ENCODE measurements at places on chromosomes 11 and 22. TPM values are rescaled to one million over a fixed set of nuclear protein-coding genes. Genes with fewer than 3 reads are reported as not detected.

- H3K4me1 ChIP-seq = no peaks in the 10 kb centered on the region
- no peak for DNase-seq
- no peak overlapping the region for H3K4me3 ChIP-seq
- no peaks in the 10 kb centered on the region for H3K36me3 ChIP-seq
These were observed 8.1 kb downstream of the OR10W1 start for GRCh38 chr11:58259983-58260382.

DNA sequence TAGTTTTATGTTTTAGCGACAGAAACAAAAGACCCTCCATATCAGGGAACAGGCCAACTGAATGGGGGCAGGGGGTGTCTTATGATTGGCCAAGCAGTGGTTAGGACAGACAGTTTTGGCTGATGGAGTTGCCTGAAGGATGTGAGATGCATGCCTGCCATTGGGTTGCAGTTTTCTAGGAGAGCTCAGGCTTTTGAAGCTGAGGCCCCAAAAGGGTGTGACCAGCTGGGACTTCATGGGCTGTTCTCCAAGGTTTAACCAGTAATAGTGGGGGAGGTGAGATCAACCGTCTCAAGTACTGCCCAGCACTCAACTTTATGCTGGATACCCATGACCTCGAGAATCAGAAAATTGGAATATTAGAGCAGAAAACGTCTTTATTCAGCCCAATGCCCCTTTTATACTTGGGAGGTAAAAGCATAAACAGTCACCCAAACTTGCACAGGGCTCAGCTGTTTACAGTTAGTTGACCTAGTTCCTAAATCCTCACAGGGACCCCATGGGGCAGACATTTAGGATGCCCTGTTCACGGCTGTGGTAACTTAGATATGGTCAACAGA lies 13.5 kb downstream of the DTX4 start:
- no peaks in the 10 kb centered on the region for H3K27me3 ChIP-seq
- peaks cover 14% of the 10 kb centered on the region for H3K36me3 ChIP-seq
- DNase-seq = no peak

DNA sequence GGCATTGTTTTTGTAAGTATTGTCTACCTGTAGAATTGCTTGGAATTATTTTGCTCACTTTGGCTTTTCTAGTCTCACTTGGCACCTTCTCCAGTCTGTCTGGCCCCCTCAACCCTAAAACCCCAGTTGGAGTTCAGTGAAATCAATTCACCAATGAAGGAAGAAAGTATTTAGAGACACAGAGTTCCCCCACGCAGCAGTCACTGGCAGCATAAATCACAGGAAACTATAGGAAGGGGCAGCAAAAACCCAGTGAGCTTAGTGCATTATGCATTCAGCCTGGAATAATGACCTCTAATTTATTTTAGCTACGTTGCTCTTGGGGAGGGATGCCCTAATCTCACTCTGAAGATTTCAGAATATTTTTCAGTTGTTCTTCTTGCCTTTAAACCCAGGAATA lies 204.7 kb upstream of the BLID start:
- peak; percentile 69 for DNase-seq
- no peak overlapping the region for H3K4me3 ChIP-seq
- H3K36me3 ChIP-seq = no peaks in the 10 kb centered on the region
- no peak overlapping the region for H3K27ac ChIP-seq
- no peaks in the 10 kb centered on the region for H3K27me3 ChIP-seq
- no peaks in the 10 kb centered on the region for H3K4me1 ChIP-seq

DNA sequence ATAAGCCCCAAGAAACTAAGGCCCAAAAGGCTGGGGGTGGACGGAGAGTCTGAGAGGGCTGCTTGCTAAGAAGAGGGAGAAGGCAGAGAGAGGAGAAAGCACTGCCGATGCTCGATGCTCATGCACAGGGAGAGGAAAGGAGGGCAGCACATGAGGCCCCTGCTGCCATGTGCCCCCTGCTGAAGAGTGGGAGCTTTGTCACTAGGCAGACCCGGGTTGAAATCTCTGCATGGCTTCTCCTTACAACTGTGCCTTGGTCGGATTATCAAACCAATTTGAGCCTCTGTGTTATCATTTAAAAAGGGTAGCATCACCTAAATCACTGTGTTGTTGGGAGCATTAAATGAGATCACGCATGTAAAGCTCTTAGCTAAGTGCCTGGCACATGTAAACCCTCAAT lies 330.5 kb downstream of the NXPE2 start:
- no peak overlapping the region for H3K27ac ChIP-seq
- no peak overlapping the region for H3K4me3 ChIP-seq
- no peaks in the 10 kb centered on the region for H3K4me1 ChIP-seq
- no peaks in the 10 kb centered on the region for H3K36me3 ChIP-seq
- H3K27me3 ChIP-seq = no peaks in the 10 kb centered on the region

DNA sequence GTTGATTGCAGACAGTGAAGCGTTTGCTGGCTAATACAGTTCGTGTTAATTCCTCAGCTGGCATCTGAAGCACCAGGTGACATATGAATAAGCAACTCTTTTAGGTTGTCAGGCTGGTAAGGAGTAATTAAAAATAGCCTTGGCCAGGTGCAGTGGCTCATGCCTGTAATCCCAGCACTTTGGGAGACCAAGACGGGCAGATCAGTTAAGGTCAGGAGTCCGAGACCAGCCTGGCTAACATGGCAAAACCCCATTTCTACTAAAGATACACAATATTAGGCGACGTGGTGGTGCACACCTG lies 74.9 kb downstream of the CECR2 start:
- no peaks in the 10 kb centered on the region for H3K36me3 ChIP-seq
- no peak for DNase-seq
- H3K27me3 ChIP-seq = no peaks in the 10 kb centered on the region

LMNTD2 gene
- total RNA-seq = 8.0 TPM

DNA sequence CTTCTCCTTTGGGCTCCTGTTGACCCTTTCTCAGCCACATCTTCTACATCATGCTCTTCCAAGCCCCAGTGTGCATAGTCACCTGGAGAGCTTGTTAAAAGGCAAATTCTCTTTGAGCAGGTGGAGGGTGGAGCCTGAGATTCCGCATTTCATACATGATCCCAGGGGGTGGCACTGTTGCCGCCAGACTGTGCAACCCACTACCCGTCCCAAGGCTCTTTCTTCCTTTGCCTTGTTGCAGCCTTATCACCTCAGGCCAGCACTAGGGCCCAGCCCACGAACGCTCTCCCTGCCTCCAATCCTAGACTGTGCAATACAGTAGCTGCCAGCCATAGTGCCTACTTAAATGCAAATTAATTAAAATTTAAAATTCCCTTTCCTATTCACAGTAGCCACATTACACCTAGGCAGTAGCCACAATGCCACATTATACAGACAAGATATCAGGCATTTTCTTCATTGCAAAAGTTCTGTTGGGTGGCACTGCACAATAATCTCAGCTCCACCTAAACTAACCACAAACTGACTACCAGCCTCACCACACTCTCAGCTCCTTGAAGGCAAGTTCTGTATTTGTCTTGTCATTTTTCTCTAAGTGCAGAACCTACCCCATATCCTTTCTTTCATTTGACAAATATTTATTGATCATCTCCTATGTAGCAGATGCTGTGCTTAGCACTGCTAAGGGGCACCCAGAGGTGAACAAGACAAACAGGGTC lies 4.6 kb upstream of the KCNJ5 start:
- H3K27me3 ChIP-seq = no peaks in the 10 kb centered on the region
- DNase-seq = peak; percentile 65
- H3K27ac ChIP-seq = no peak overlapping the region
- peaks cover 7% of the 10 kb centered on the region for H3K4me1 ChIP-seq

DNA sequence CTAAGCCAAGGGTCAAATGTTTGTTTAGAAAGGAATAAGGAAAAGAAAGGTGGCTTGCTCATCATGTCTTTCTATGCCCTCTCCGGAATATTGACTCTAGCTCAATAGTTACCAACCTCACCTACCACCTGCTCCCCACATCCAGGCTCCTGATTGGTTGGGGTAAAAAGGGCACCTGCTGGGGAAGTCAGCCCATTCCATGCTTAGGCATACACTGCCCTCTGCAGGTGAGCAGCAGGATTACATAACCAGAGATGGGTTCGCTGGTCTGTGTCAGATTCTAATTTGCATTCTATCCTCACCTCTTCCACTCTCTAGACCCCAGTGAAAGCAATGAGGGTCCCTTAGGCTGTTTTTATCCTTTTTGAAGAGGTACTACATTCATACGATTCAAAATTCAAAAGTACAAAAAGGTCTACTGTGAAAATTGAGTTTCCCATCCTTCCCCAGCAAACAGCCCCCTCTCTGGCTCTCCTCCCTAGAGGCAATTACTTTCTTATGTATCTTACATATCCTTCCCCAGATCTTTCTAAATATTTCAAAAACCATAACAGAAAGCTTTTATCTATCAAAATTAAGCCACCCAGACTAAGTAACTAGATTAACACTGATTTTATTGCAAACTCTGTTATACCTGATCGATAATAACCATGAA lies 98.0 kb upstream of the ASPHD2 start:
- H3K36me3 ChIP-seq = no peaks in the 10 kb centered on the region
- H3K27me3 ChIP-seq = no peaks in the 10 kb centered on the region
- peak; percentile 32 for DNase-seq
- H3K4me1 ChIP-seq = no peaks in the 10 kb centered on the region

GRCh38 chr22:44890416-44891292 lies 119.2 kb downstream of the PHF21B start:
- H3K36me3 ChIP-seq = no peaks in the 10 kb centered on the region
- no peak overlapping the region for H3K27ac ChIP-seq
- H3K4me1 ChIP-seq = no peaks in the 10 kb centered on the region
- H3K27me3 ChIP-seq = no peaks in the 10 kb centered on the region
- DNase-seq = no peak
- H3K4me3 ChIP-seq = no peak overlapping the region

DNA sequence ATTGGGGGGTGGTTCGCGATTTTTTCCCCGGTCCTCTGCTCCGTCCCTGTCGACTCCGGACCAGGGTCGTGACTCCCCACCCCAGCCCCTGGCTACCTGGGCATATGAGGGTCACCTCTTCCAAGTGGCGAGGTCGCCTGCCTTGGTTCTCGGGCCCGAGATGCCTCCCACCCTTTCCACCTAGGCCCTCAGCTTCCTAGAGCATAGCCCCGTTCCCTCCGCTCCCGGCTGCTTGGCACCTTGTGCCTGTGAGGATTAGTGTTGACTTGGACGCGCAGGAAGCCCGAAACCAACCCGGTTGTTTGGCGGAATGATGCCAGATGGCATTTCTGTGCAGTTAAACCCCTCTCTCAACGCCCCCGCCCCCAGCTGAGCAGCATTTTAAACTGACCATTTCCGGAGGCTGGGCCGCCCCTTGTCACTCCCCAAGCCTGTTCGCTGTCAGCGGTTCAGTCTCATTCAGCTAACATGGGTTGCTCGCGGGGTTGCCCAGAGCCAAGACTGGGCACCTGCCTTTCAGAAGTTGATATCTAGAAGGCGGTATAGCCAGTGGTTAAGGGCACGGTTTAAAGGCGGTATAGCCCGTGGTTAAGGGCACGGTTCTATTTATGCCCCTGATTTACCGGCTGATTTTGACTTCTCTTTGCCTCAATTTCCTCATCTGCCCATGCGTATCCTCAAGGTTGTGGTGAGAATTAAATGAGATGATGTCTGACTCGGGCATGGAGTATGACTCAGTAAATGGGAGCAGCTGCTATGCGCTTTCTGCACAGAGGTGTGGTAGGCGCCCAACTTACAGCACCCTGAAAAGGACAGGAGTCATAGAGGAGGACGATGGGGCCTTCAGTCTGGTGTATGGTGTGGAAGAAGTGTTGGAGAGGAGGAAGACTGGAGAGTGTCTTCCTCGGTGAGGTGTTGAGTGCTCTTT lies 639 bp downstream of the INCENP start:
- peaks cover 6% of the 10 kb centered on the region for H3K4me1 ChIP-seq
- no peaks in the 10 kb centered on the region for H3K27me3 ChIP-seq
- peaks cover 4% of the 10 kb centered on the region for H3K36me3 ChIP-seq
- DNase-seq = peak; percentile 77
- H3K4me3 ChIP-seq = peak overlapping the region; percentile 80

GRCh38 chr22:40237241-40237640 lies 59.5 kb downstream of the TNRC6B start:
- H3K27ac ChIP-seq = no peak overlapping the region
- DNase-seq = no peak
- no peak overlapping the region for H3K4me3 ChIP-seq
- no peaks in the 10 kb centered on the region for H3K27me3 ChIP-seq
- H3K36me3 ChIP-seq = peaks cover under 1% of the 10 kb centered on the region
- H3K4me1 ChIP-seq = no peaks in the 10 kb centered on the region

OR51A4 gene
- not detected for total RNA-seq

DNA sequence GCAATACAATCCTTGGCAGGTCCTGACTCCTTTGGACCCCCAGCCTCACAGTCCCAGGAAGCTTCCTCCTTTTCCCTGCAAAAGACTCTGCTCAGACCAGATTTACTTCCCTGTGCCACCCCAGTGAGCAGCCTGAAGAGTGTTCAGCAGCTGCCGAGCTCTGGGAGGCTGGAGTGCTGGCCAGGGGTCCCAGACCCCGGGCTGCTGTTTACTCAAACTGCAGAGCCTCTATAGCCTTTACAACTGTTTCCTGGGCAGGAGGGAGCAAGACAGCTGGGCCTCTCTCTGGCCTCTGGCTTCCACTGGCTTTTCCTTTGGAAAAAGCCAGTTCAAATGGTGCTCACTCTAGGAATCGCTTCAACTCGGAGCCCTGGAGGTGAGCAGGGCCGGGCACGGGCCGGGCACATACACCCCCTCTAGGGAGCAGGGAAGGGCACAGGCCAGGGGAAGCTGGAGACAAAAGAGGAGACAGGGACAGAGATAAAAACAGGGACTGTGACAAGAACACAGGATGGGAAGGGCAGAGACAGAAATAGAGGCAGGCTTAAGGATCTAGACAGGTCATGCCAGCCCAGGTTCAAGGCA lies 932 bp downstream of the IRAG1 start:
- H3K36me3 ChIP-seq = no peaks in the 10 kb centered on the region
- peak overlapping the region; percentile 23 for H3K27ac ChIP-seq
- no peak for DNase-seq
- H3K27me3 ChIP-seq = no peaks in the 10 kb centered on the region
- H3K4me1 ChIP-seq = no peaks in the 10 kb centered on the region

SC5D gene
- total RNA-seq = 26.6 TPM

DNA sequence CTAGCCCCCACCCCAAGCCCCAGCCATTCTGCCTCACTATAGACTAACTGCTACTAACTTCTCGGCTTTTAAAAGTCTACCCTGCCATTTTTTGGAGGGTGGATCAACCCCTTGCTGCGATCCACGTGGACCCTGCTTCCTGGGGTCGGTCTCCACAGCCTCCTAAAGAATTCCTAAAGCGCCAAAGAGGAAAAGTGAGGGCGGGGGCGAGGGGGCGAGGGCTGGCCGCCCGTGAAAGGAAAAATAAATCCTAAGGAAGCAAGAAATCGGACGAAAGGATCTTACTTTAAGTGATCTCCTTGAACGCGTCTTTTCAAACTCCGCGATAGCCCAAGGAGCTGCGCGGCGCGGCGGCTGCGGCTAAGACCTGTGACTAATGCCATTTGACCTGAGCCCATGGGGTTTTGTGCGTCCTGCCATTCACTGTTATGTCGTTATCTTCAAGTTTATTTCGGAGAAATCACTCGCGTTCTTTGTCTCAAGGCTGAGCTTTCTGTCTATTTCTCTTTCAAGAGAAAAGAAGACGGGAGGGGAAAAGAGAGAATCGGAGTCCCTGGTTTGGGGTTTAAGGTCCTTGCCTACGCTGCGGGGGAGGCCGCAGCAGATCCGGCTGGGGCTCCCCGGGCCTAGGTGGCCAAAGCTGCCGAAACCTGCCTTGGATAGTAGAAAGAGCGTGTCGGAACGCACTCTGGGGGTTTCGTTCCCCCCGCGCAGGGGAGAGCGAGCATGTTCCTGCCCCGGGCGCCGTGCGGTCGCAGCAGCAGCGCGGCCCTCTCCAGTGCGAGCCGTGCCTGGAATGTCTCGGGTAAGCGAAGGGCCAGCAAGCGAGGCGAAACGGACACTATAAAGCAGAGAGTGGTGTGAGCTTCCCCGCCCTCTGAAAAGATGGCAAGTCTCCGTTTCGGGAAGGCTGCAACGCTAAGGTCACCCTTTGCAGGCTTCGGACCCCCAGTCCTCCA lies 2.8 kb upstream of the DBX1 start:
- H3K27ac ChIP-seq = no peak overlapping the region
- no peaks in the 10 kb centered on the region for H3K4me1 ChIP-seq
- H3K36me3 ChIP-seq = no peaks in the 10 kb centered on the region
- peak overlapping the region; percentile 3 for H3K4me3 ChIP-seq
- DNase-seq = peak; percentile 67

SEPTIN3 gene
- 0.22 TPM for total RNA-seq

NEFH gene
- 0.60 TPM for total RNA-seq

Data from kidney (tissue), 22 donors.